Bronchial smooth muscle cell (primary cell): ENCODE measurements at places on chromosomes 11 and 22. TPM values are rescaled to one million over a fixed set of nuclear protein-coding genes. Genes with fewer than 3 reads are reported as not detected.

The DGKZ gene
- 21.0 and 30.8 TPM in 2 replicates for total RNA-seq

The LAYN gene
- total RNA-seq: 48.4 and 79.3 TPM in 2 replicates

The OSBP2 gene
- total RNA-seq: 1.1 and 1.4 TPM in 2 replicates

The PRG3 gene
- total RNA-seq: not detected in 2 replicates

The BCO2 gene
- 0.86 and 0.95 TPM in 2 replicates for total RNA-seq

The DRD2 gene
- total RNA-seq: 0.32 and 0.34 TPM in 2 replicates

The A4GALT gene
- total RNA-seq: 24.9 and 38.0 TPM in 2 replicates

The APOBEC3C gene
- total RNA-seq: 7.6 and 14.0 TPM in 2 replicates

The ARHGEF12 gene
- total RNA-seq: 62.3 and 69.2 TPM in 2 replicates

The CASP4 gene
- total RNA-seq: 94.9 and 107 TPM in 2 replicates

The MYBPC3 gene
- not detected in 2 replicates for total RNA-seq

The TRIM22 gene
- 151 and 208 TPM in 2 replicates for total RNA-seq

The C11orf87 gene
- total RNA-seq: 0.16 TPM in 1 of 2 replicates, not detected in the other

The SERPIND1 gene
- not detected in 2 replicates for total RNA-seq

The PAFAH1B2 gene
- 72.0 and 78.5 TPM in 2 replicates for total RNA-seq

The ROBO3 gene
- 4.6 and 7.6 TPM in 2 replicates for total RNA-seq
